DMS 273 treated with DMSO at 0.1 percent for 48 hours (cell line): ENCODE measurements at places on chromosomes 1 and 21.

DNA sequence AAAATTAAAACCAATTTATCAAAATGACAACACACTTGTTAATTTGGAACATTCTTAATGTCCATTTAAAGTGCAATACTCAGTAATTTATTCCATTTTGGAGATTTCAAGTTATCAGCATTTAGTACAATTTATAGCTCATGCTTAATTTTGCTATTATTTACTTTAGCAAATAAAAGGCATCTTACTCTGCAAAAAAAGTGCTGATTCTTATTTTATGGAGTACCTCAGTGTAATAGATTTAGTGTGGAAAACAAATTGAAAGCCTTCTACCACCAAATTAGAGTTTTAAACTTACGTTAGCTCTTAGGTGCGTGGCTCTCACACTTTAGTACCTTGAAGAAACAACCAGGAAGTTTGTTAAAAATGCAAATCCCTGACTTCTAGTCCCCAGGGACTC, 208.4 kb upstream of the NRIP1 start:
- no peak for DNase-seq

GRCh38 chr1:64269558-64269884, 66.1 kb downstream of the UBE2U start:
- no peak for DNase-seq

- no peak for DNase-seq
These were observed 70.3 kb downstream of the USP24 start for GRCh38 chr1:55144886-55145285.

DNA sequence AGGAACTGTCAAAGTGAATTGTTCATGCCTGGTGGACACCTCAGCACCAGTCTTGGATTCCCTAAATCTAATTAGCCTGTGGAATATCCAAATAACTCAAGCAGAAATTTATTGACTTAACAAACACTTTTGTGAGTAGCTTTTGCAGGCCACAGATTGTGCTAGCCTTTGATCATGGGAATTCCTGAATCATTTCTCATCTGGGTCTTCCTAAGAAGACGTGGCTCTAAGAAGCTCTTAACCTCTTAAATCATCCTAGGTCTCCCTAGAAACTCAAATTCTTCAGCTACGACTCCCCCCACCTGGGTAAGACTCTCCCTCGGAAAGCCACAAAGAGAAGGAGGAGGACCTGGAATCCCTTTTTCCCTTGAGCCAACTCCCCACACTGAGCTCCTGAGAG, 53.8 kb upstream of the PSEN2 start:
- no peak for DNase-seq

GRCh38 chr1:7960165-7960564, 1.3 kb upstream of the PARK7 start:
- no peak for DNase-seq

GRCh38 chr1:69288416-69288815, 279.3 kb upstream of the LRRC7 start:
- no peak for DNase-seq

DNA sequence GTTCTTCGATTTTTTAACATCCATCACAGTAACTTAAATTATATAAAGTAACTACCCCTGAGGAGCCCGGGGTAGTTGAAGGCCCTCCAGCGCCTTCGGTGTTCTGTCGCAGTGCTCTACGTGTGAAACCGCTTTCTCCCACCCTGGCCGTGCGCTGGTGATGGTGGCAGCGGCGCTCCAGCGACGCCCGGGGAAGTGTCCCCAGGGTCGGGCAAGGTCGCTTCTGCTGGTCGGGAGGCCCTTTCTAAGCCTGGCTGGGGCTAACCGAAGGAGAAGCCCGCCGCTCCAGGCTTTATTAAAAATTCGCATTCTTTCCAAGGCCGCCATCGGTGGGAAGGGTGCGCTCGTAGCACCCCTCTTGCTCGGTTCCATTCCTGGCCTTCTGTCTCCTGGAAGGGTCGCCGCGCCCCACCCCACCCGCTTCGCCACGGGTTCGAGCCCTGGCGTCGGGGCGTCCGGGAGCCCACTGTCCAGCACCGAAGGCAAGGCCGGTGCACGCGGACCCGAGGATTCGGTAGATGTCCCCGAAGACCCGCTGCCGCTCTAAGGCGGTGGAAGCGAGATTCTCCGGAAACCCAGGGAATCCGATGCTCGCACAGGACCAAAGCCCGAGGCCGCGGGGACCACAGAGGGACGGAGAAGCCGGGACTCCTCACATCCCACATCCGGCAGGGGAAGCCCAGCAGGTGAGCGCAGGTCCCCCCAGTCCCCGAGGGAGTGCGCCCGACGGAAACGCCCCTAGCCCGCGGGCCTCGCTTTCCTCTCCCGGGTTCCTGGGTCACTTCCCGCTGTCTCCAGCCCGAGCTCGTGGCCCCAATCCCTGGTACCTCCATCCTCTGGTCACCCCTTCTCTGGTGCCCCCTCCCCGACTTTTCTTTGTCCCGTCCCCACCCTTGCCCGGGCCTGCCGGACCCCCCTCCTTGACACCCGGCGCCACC, 685 bp upstream of the RIPPLY3 start:
- no peak for DNase-seq

- DNase-seq = no peak
These were observed 95.1 kb downstream of the JAK1 start for GRCh38 chr1:64871256-64871655.

DNA sequence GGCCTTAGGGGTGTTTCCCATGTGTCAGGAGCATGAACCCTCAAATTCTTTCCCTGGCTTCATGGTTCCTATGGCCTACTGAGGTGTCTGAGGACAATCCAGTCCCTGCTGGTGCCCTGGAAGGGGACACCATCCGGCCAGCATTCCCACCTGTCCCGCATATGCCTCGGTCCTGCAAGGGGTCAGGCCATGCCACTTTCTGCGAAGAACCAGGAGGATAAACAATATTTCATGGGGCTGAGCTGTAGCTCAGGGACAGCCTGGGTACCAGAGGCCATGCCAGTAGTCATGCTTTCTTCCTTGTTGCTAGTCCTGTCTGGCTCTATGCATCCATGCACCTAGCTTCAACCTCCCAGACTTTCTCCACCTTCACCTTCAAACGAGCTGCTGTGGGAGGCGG, 123.6 kb downstream of the MRPS6 start:
- no peak for DNase-seq

DNA sequence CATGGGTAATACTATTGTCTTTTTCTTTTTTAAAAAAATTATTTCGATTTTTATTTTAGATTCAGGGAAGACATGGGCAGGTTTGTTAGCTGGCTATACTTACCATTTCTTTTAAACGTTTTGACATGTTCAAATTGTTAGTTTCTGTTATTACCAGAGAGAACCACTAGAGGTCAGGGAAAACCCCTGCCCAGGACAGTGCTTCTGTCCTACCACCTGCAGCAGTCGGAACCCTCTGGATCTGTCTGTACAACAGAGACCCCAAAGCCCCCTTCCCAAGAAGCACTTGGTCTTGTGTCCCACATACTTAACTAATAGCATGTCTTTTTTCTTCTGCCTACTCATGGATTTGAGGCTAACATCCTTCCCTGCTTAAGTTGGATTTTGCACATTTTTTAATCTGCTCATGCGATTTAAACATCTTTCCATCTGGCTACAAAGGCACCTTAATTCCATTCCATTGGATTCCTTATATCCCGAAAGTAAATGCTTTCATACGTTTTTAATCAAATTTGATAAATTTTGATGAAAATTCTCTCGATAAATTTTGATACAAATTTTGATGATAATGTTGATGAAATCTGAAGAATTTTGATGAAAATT, 10.0 kb upstream of the C1orf115 start:
- peak; percentile 44 for DNase-seq

GRCh38 chr1:195731385-195731784, 876.9 kb downstream of the KCNT2 start:
- DNase-seq = no peak

DNA sequence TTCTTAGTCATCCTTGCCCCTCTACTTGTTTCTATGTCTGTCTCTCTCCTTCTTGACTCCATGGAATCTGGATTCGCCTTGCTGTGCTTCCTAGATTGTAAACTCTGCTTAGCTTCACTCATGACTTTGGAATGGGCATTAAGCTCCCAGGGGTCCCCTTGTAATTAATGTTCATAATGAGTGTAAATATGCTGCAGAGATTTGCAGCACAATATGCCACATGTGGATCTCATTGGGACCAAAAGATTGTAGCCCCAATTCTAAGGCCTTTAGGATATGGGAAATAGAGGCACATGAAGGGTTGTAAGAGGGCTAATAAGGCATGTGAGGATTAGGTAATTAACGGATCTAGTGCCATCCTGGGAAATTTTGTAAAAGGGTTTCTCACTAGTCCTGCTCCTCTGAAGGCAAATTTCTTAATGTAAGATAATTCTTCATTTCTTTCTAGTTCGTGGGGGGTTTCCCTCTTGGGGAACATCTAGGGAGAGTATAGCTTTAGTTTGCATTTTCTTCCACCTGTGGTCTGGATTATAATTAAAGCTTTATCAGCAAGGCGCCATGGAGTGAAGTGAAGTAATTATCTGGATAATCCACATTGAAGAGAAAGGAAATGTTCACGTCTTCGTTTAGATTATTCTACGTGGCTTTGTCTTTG, 659.2 kb upstream of the PLXNA2 start:
- no peak for DNase-seq

DNA sequence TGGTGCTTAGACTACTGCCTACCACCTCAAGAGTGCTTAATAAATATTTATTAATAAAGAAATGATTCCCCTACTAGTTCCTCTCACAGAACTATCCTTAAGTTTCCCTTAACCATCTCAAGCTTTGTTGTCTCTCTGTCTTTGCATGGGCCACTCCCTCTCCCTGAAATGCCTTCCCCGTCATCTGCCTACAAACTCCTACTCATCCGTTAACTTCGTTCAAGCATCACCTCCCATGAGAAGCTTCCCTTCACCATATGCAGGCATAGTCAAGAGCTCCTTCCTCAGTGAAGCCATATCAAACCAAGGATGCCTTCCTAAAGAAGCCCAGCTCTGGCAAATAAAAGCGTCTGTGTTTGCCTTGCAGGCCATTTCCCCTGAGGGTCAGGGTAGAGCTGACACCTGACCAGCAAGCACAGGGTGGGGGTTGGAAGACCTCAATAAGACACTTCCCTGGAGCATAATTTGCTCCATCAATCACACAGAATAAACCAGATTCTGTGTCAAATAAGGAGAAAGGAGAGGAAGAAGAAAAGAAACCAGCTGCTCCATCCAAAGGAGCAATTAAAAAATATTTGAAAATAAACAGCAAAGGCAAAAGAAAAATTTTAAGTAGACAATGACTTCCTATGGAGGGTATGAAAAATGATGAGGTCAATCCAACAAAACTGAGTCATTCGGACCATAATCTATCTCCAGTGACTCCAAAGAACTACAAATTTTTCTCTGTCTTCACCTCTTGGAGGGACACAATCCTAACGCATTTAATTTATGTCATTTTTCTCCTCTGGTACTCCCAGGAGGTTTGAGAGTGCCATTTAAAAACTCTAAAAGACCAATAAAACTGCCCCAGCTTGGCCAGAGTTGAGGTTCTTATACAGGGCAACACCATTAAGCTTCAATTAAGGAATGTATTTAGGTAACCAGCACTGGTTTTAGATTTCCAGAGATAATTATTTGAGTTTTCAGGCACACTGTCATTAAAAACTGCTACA, 303.6 kb downstream of the KCNH1 start:
- no peak for DNase-seq

- DNase-seq = no peak
These were observed 349.7 kb upstream of the C1orf87 start for GRCh38 chr1:60423146-60423780.

DNA sequence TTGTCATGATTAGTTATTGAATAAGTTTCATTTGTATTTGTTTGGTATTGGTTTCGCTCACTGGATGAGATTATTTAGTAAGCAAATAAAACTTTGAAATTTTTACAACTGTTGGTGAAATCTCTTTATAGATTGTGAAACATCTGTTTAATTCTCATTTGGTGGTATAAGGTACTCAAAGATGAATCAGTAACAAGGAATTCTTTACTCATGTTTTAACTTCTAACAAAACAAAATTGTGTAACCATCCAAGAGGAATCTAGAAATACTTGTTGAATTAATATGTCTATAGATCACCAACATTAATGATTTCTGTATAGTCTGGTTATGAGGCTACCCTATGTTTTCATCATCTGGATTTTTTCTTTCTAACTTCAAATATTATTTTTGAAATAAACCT, 62.8 kb upstream of the USP25 start:
- no peak for DNase-seq

GRCh38 chr1:62012836-62013235, 181.8 kb upstream of the L1TD1 start:
- no peak for DNase-seq

DNA sequence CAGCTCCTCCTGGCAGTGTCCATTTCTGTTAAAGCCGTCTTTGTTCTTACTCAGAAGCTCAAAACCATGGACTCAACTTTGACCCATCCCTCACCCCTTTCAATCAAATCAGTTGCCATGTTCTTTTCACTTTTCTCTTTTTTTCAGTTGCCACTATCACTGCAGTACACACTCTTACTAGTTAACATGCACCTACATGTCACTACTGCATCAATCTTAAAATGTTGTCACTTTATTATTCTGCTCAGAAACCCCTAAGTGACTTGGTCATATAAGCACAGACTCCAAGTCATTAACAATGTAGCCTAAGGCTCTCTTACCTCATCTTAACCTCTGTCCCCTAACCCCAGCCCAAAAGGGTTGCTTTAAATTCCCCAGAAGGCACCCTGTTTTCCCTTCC, 9.0 kb downstream of the ZNF697 start:
- DNase-seq = no peak

DNA sequence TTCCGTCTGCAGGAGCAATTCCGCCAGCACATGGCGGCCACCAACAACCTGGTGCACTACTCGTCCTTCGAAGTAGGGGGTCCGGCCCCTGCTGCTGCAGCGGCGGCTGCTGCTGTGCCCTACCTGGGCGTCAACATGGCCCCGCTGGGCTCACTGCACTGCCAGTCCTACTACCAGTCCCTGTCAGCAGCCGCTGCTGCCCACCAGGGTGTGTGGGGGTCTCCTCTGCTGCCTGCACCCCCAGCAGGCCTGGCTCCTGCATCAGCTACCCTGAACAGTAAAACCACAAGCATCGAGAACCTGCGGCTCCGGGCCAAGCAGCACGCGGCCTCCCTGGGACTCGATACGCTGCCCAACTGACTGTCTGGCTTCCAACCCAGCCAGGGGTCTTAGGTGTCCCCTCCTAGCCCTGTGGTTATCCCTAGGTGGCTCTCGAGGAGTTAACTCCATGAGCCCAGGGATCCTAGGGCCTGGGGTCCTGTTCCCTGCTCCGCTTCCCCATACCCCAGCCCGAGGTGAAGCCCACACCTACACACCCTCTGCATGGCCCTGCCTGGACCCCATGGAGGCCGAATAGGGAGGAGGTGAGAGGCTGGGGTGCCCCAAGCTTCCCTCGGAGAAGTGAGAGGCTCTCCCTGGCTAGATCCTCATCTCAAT, 22.6 kb downstream of the DMBX1 start:
- DNase-seq = no peak

- DNase-seq = no peak
These were observed 1.3 kb upstream of the H3-3A start for GRCh38 chr1:226061068-226061840.

GRCh38 chr1:11845641-11846335, 1.8 kb downstream of the NPPA start:
- DNase-seq = no peak

DNA sequence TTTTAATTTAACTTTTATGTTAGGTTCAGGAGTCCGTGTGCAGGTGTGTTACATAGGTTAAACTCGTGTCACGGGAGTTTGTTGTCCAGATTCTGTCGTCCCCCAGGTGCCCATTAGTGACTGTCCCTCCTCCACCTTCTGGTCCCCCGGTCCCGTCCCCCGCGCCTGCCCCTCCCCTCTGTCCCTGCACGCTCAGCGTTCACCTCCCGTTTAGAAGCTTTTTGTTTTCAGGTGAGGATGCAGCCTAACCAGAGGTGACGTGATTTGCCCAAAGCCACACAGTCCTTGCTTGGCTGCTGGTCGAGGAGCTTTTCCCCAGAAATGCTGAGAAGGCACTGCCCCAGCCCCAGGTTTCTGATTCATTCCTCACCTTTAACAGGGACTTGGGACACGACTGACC, 844 bp downstream of the C1orf146 start:
- no peak for DNase-seq
